ENCODE measurements at places on chromosomes 1 and 21. TPM values are rescaled to one million over a fixed set of nuclear protein-coding genes. Genes with fewer than 3 reads are reported as not detected.

The SESN2 gene
- 15.6 TPM for total RNA-seq

The RASSF5 gene
- total RNA-seq: 2.4 TPM

The AIRE gene
- total RNA-seq: not detected

The PROX1 gene
- total RNA-seq: 0.31 TPM

The PCAT6 gene
- total RNA-seq: 0.67 TPM

The BARHL2 gene
- not detected for total RNA-seq

The SLC6A17 gene
- total RNA-seq: 0.07 TPM
